Epithelial cell of prostate (primary cell): ENCODE measurements at places on chromosomes 1 and 21.

DNA sequence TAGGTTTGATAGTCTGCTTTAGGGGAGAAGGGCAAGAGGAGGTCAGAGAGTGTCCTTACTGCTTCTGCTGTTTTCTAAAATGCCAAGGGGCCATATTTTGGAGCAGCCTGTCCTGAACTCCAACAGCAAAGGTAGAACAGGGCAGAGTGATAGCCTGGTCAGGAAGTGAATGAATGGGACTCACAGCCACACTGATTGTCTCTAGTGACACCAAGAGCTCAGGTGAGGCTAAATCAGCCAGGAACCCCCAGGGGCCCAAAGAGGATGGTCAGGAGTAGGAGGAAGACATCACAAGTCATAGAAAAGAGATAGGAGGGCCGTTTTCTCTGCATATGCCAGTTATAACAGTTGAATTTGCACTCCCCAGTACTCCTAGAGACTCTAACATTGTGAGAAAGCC lies 97.4 kb upstream of the DUSP10 start:
- DNase-seq, result no peak

DNA sequence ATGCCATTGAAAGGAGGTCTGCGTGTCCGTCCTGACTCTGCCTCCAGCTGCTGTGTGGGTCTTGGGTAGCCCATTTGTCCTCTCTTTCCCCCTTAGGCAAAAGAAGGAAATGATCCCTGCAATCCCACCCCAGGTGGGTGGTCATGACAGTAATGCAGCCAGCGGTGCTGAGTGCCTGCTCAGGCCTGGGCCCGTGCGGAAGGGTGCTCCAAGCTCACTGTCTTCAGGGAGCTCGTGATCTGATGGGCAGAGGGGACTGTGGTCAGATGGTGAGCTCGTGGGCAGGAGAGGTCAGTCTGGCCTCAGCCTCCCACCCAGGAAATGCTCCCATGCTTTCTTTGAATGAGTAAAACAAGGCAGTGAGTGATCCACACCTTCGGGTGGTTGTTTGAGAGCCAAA lies 35.3 kb upstream of the TTC4 start:
- no peak for DNase-seq

- no peak for DNase-seq
Measured at GRCh38 chr1:68370101-68370915, 79.4 kb downstream of the RPE65 start.

DNA sequence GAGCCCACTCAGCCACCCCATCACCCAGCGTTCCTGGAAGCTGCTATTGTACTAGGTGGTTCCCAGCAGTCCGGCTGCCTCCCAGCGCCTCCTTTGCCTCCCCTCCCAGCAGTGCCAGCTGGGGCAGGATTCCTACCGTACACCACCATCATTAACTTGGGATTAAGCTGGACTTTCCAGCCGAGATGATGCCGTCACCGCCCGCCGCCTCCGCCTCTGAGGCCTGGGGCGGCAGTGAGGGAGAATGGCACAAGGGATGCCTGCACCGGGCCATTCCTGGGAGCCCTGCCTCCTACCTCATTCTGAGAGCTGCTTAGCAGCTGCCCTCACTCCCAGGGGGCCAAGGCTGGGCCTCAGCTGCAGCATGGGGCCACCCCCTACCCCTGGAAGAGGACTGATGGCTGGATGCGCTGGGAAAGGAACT lies 13.2 kb downstream of the CNTN2 start:
- DNase-seq, result no peak

DNA sequence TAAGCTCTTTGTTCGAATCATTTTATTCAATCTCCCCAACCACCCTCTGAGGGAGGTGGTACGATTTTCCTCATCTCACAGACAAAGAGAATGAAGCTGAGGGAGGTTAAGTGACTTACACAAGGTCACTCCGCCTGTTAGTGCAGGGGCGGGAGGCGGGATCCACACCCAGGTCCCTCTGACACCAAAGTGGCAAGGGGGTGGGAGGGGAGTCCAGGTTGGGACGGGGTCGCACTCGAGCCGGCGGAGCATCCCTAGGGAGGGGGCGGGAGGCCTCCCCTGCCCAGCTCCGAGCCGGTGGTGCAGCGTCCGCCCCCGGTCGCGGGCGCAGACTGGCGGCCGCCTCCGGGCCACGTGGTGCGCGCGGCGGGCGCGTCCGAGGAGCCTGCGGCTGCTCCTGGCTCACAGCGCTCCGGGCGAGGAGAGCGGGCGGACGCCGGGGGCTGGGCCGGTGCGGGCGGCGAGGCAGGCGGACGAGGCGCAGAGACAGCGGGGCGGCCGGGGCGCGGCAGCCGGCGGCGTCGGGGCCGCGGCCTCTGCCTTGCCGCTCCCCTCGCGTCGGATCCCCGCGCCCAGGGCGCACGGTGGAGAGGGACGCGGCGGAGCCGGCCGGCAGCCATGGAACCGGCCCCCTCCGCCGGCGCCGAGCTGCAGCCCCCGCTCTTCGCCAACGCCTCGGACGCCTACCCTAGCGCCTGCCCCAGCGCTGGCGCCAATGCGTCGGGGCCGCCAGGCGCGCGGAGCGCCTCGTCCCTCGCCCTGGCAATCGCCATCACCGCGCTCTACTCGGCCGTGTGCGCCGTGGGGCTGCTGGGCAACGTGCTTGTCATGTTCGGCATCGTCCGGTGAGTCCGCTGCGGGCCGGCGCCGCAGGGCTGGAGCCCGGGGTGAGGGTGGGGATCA lies at the start of gene OPRD1:
Gene OPRD1 (plus strand): TSS at position 405 of the 903 bp plus-strand sequence. CDS start 214 bp downstream, at position 619.
- DNase-seq, result no peak

DNA sequence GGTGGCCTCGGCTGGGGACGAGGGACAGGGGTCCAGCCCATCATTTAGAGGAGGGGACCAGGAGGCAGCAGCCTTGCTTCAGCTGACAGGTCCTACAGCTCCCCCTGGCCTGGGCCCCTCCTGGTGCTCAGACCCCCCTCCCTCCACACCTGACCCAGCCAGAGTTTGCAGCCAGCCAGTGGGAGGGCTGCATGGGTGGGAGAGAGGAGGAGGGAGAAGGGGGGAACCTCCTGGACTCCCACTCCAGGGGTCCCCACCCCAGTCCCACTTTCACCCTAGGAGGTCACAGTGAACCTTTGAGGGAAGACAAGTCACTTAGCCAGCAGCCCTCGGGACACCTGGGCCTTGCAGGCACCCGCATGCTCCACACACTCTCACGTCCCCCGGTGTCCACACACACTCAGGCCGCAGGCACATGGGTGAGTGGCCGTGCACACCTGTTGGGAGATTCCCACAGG lies 108.9 kb upstream of the ZBTB40 start:
- no peak for DNase-seq

DNA sequence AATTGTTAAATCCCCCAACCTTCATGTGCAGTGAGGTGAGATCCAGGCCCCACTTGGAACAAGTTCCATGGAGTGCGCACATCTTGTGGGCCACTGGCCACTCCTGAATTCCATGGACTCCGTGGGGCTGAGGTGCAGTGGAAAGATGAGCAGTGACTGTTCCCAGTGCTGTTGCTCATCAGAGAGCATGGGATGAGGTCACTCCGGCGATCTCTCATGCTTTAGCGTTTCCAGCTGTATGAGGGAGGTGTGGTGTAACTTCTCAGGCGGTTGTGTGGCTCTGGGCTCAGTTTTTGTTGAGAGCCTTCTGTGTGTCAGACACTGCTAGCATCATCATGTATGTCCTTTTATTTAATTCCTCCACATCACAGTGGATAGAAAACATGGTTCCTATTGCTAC lies 96.2 kb downstream of the GALNT2 start:
- no peak for DNase-seq
